Left ventricle myocardium inferior (tissue), 1 donor: ENCODE measurements at places on chromosomes 11 and 22.
A peak's percentile ranks its signal among the peaks of the same experiment; 100 is the strongest.

- DNase-seq: no peak
These were observed 4.6 kb upstream of the ACER3 start for GRCh38 chr11:76856106-76856505.

DNA sequence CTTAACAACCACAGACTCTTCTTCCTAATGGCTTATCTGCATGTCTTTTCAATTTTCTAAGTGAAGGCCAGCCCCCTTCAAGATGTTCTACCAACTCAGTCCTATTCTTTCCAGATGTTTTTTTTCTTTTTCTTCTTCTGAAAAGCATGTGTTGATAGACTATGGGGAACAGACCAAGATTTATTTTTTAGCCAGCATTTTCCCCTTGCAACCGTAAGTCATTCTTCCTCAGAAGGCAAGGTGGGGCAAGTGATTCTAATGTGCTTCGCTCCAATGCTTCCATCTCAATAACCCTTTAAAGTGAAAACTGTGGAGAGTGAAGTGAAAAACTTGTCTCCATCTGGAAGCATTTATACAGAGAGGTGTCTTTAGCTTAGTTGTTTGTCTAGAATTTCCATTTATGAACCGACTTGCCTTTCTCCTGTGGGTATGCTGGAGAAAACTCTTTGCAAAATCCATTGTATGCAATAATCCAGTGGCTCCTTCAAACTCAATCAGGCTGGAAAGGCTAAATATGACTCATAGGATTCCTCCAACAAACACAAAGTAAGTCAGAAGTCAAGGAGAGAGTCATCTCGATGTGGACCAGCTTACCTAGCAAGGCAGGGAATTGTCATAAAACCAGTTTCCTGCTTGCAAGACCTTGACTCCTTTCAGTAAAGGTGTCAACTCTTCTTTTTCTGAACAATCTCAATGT, 83.7 kb downstream of the MAML2 start:
- DNase-seq: no peak

- no peak for DNase-seq
These were observed 933 bp upstream of the DLAT start for GRCh38 chr11:112024178-112024772.

DNA sequence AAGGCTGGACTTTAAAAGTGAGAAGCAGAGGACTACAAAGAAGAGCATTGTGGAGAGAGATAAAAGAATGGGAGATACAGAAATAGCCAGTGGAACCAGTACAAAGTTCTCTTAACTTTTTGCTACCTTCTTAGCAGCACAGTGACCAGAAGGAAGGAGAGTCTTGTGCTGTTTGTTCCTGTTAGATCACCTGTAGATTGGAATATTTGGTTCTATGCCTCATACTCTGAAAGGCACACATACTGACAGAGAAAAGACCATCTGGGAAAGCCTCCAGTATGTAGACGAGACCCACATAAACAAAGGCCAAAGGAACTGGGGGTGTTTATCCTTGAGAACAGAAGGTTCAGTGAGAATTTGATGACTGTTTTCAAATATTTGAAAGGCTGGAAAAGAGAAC, 18.7 kb downstream of the RNF141 start:
- DNase-seq: no peak

DNA sequence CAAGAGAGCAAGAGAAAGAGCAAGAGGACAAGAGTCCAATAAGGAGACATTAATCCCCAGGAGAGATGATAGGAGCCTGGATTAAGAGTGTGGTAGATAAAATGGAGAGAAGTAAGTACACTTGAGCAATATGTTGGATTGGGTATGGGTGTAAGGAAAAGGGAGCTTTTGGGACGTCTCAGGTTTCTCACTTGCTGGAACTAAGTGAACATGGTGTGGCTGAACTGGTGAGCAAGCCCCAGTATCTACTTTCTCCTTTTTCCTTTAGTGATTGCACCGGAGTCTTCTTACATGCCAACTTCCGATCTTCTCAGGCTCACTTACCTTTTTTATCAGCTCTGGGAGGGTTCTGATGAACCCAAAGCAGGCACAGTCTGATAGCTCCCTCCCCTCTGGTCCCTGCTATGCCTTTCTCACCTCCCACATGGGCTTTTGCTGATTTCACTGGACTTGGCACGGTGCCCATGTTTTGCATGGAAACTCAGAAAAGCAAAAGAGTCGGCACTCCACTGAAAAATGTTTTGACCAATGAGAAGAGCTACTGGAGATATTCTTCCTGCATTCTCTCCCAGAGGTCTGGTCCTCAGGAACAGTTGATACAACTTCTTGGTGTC, 14.5 kb upstream of the APLNR start:
- DNase-seq: peak; percentile 33

GRCh38 chr11:15093432-15093831, 20.0 kb downstream of the CALCB start:
- DNase-seq: no peak

DNA sequence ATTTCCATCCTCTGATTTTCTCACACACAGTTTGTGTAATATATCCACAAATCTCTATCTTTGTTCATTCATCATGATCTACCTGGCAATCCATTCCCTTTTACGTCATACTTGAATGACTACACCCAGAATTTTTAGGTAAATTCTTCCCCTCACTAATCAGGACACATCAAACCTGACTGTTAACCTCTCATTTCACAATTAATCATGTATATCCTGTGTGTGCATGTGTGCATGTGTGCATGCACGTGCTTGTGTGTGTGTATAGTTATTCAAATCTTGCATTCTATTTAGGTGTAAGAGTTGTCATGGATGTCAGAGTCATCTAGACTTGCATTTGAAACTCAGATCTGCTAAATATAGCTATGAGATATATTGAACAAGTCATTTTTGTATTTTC, 130.4 kb downstream of the KIF18A start:
- DNase-seq: no peak

DNA sequence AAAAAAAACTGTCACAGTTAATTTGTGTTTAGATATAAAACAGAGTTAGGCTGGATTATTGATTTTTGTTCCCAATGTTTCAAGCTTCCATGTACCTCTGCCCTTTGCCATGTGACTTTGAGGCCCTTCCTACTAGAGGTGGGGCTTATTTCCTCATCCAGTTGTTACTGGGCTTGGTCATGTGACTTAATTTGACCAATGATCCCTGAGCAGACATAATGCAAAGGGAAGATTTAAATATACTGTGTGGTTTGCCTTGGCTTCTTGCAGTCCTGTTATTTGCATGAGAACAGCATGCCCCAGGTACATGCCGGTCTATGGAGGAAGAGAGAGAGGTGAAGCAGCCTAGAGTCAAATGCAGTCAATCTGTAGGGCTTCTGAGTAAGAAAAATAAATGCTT, 347.0 kb downstream of the MIAT start:
- DNase-seq: no peak

DNA sequence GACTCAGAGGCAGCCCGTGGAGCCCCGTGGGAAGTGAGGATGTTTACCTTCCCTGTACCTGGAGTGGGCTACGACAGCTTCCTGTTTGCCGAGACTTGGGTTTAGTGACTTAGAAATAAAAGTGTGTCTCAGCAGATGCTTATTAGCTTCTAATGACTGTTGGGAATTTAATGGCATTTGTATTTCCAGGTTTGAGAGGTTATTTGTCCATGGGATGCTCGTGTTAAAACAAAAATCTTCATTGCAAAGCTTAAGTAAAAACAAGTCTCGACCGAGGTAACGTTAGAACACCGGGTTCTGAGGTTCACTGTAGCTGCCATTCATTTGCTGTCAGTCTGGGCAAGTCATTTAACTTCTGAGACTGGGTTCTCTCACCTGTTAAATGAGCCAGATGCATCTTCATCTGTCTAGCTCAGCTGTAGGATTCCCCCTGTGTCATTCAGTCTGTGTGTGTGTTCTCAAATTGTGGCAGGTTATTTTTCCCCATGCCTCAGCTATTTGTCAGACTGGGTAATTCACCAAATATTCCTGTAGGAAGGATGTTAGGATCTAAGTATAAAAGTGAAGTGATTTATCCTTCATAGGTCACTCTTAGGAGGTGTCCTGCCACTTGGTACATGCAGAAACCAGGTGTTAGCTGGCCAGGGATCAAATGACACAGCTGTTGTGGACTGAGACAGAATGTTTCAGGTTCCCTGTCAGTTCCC, 791 bp downstream of the EI24 start:
- DNase-seq: no peak

DNA sequence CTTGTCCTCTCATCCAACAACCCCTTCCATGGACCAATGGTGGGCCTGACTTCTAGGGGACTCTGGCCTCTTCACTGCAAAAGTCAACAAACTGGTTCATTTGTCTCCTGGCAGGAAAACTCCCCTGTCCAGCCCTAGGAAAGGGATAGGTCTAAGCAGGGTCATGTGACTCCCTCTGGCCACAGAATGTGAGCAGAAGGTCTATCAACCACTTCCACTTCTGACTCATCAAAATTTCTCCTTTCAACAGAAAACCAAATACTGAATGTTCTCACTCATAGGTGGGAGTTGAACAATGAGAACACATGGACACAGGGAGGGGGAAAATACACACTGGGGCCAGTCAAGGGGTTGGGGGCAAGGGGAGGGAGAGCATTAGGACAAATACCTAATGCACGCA, 1.3 kb upstream of the ISX start:
- DNase-seq: no peak

GRCh38 chr22:48319321-48320047, 1508.2 kb downstream of the BRD1 start:
- no peak for DNase-seq

DNA sequence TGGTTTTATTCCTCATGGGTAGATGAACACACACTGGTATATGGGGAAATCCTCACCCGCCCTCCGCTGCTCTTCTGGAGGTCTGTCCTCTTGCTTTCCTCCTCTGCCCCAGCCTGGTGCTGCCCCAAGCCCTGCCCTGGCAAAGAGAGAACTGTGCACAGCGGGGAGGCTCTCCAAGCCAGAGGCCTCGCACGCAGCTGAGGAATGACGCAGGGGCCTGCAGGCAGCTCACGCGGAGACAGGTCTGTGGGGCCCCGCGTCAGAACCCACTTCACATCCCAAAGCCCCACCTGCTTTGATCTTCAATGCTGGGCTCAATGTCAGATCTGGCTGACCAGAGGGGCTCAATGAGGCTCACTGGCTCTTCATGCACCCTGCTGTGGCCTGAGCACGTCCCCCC, 10.0 kb downstream of the GATD1 start:
- no peak for DNase-seq

GRCh38 chr22:45516923-45517675, 14.4 kb downstream of the FBLN1 start:
- no peak for DNase-seq

GRCh38 chr11:128520206-128520887, 67.0 kb downstream of the ETS1 start:
- DNase-seq: no peak

- no peak for DNase-seq
These were observed 59.4 kb upstream of the FTH1 start for GRCh38 chr11:62026739-62027370.

- no peak for DNase-seq
These were observed at the start of gene OR10G6 for GRCh38 chr11:123995119-123995518. Gene OR10G6 (minus strand): TSS chr11:123995161. CDS start chr11:123995161, 0 bp downstream.

DNA sequence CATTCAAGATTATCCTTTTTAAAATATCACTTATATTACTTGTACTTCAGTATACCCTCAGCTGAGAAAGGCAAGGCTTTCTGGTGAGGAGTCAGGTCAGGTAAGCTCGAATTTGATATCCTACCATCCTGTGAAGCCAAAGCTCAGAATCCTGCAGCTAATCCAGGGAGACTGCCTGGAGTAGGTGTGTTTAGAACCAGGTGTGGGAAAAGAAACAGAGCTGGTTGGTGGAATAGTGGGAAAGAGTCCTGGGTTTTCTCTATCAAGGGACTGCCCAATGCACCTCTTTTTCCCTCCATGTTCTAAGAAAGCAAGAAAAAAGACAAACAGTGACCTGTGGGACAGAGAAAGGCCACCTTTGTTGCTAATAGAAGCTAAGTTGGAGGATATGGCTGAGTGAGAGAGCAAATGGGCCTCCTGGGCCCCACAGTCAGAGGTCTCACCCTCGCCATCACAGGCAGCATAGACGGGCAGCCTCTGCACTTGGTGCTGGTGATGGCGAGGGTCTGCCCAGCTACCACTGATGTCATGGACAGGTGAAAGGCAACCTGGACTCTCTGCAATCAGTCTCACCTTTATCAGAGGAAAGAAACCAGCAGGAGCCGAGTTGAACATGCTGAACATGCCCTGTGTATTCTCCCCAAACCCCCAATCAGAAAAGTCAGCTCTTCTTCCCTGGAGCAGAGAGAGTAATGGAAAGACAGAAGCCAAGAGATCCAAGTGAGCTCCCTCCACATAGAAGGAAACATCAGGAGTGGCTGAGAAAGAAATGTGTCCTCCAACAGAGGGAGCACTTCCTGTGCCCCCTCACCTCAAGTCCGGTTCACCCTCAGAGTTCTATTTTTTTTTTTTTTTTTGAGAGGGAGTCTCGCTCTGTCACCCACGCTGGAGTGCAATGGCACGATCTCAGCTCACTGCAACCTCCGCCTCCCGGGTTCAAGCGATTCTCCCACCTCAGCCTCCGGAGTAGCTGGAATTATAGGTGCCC, 491.3 kb downstream of the BUD13 start:
- no peak for DNase-seq

DNA sequence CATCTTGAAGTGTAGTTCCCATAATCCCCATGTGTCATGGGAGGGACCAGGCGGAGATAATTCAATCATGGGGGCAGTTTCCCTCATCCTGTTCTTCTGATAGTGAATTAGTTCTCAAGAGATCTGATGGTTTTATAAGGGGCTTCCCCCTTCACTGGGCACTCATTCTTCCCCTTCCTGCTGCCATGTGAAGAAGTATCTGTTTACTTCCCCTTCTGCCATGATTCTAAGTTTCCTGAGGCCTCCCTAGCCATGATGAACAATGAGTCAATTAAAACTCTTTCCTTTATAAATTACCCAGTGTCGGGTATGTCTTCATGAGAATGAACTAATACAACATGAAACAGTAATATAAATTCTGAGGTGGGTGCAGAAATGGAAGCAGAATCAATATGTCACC, 12.1 kb upstream of the SPTBN2 start:
- DNase-seq: no peak

- no peak for DNase-seq
These were observed 29.3 kb downstream of the LMO1 start for GRCh38 chr11:8234425-8234821.

GRCh38 chr11:9629064-9629463, 34.8 kb upstream of the SWAP70 start:
- no peak for DNase-seq

DNA sequence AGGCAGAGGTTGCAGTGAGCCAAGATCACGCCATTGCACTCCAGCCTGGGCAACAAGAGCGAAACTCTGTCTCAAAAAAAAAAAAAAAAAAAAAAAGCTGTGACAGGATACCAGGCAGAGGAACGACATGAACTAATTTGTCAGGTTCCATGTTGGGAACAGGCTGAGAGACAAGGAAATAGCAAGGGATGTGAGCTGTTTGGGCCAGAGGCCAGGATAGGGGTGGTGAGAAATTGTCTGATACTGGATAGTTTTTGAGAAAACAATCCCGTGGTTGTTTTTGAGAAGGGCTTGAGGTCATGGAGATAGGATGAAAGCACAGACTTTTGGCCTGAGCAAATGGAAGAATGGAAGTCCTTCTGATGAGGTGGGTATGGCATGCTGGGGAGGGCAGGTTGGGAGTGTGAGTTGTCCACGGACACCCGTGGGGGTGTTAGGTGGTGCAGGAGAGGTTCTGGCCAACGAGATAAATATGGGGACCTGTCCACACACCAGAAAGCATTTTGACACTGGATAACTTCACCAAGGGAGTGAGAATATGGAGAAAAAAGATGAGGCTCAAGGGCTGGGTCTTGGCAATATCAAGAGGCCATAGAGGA, 13.7 kb downstream of the PIWIL3 start:
- no peak for DNase-seq
